Gastroesophageal sphincter (tissue), 4 donors: ENCODE measurements at places on chromosomes 7 and 10. TPM values are rescaled to one million over a fixed set of nuclear protein-coding genes. Genes with fewer than 3 reads are reported as not detected.
A peak's percentile ranks its signal among the peaks of the same experiment; 100 is the strongest.

Gene VPS37D
- 7.0 TPM for total RNA-seq

Gene RET
- 3.9 TPM for total RNA-seq

Gene PON1
- not detected for total RNA-seq

DNA sequence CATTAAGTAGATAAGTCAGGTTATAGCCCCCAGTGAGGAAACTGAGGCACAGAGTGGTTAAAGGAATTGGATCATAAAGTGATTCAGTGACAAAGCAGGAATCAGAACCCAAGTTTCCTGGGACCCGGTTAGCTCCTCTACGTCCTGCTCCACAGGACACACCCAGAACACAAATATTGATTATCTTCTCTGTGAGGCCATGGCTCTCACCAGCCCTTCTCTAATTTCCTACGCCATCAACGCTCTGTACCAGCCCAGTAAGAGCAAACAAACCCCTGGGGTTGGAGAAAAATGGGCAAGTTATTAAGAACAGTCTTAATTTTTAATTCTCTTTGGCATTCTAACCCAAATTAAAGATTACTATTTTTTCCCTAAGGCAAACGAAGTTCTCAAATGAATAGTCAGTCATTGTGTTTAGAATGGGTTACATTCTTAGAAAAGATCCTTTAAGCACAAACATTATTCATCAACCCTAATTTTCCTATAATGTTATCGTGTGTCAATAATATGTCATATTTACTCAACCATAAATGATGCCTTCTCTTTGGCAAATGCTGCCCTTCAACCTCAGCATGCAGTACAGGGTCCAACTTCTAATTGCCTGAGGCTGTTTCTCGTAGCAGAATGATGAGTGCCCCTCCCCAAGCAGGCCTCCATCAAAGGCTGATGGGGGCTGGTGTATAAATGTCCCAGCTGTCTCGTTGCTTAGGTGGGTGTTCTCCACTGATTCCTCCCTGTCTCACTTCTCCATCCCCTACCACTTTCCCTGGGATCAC is 25.4 kb upstream of the TM9SF3 start:
- ATAC-seq = no peak

DNA sequence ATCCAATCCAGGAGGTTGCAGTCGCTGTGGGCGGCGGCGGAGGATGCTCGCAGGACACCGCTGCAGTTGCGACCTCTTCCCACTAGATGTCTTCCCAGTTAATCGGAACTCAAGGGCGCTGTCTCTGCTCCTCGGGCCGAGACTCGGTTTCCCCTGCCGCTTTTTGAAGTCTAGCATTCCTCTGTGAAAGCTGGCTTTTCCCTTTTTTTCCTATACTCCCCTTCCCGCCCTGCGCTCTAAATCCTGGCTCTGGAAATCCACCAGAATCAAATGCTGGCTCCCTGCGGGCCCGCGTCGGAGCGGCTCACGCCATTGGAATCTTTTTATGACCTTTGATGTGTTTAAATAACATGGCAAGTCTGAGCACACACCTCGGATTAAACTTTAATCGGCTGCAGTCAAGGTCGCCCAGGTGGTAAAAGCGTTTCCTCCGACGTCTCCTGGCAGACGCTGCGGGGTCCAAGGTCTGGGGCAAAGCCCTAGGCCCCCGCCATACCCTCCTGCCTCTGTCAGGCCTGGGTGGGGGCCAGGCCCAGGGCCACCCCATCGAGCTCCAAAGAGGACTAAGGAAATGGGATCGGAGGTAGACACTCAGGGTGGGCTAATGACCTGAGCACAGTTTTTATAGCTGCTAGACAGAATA is 10.7 kb upstream of the HOXA13 start:
- ATAC-seq = no peak

DNA sequence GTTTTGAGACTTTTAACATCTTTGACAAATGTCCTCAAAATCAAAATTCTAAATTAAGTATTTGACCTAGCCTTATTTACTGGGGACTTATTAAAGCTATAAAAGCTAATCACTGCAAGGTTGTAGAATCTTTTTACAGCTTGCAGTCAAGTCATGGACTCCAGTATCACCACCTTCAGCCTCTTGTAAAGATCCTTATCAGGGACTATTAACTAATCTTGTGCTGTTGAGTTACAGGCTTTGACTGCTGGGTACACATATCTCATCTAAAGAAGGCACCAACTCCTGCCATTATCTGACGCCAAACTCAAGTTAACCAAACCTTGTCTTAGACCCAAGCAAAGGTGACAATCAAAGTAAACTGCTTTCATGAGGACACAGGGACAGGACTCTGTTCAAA is 621.0 kb upstream of the IGFBP3 start:
- ATAC-seq = no peak

DNA sequence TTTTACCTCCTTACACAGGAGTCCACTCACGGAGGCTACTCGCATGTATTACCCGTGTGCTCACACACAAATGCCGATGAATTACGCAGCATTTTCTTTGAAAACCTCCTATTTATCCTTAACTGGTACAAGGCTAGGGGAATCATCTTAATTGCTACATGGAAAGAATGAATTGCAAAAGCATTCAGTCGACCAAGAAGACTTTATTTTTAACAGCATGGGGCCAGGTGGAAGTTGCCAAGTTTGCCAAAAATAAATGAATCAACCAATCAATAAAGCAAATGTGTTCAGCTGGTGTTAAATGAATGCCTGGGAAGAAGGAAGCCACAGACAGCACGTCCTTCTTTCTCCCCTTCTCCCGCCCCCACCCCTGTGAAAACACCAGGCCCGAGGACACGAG is 55.8 kb downstream of the CTBP2 start:
- no peak for ATAC-seq

- no peak for ATAC-seq
Observed at GRCh38 chr7:151244196-151244840, 4.2 kb downstream of the SMARCD3 start.

DNA sequence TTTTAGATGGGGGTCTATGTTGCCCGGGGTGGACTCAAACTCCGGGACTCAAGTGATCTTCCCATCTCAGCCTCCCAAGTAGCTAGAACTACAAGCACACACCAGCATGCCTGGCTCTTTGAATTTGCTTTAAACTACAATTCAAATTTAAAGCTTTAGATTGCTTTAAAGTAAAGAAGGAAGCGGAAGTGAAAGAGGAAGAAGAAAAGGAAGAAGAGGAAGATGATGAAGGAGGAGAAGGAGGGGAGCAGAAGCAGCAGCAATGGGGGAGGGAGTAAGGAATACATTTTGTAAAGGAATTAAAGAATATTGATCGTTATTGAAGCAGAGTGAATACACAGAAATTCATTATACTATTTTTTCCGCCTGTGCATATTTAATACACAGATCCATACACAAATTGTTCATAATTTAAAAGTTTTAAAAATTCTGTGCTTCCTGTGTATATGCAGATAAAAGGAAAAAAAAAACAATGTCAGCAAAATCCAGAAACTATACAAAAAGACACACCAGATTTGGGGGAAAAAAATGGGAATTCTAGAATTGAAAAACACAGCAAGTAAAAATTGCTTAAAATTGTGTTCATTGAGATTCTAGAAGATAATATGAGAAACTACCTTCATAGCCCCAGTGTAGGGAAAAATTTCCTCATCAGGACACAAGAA is 60.8 kb upstream of the KCNMA1 start:
- ATAC-seq = no peak

DNA sequence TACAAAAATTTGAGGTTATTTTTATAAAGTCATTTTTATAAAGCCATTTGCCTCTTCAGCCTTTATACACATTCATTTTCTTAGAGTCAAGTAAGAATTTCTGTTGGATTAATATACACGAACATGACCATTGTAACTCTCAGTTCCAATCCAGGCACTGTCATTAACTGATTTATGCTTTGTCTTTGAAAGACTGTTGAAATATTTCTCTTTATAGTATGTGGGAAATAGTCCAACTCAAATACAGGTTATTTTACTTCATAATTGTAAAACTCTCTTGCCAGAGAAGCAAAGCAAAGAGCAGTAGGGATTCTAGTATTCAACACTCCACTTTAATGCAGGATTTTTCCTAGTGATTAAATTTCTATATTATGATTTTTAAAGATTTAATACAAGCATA is 36.5 kb upstream of the PAPSS2 start:
- ATAC-seq = no peak

DNA sequence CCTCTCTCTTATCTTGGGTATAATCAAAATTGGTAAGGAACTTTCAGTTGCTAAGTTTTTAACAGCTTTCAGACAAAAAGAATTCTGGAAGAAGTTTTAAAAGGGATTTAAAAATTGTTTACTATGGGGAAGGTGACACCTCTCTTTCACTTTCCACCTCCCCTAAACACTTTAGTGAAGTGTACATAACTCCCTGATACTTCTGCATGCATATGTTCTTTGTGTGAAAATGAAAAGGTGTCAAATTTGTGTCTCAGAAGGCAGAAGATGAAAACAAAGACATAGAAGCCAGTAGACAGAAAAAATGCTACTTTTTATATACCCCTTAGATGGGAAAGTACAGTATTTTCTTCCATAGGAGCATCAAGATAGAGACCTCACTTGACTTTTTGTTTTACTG is 117.8 kb downstream of the TMEM26 start:
- ATAC-seq = no peak

- peak; percentile 48 for ATAC-seq
Observed at GRCh38 chr7:96337519-96337918, 15.6 kb upstream of the SLC25A13 start.
